ENCODE measurements at places on chromosomes 16 and 17. TPM values are rescaled to one million over a fixed set of nuclear protein-coding genes. Genes with fewer than 3 reads are reported as not detected.

DNA sequence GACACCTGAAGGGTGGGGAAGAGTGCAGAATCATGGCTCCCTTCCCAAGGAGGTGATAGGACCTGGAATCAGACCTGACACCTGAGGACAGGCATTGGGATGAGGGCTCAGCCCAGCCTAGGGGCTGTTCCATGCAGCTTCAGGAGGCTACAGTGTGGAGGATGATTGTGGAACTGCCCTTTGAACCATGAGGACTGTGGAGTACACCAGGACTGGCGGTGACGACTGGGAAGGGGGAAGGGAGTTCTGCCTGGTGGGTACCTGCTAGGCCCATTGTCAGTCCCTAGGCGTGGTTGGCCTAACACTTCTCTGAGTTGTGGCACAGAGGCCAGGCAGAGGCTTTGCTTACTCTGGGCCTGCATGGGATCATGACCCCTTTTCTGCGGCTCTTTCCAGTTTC lies 76.1 kb downstream of the MPRIP start:
- DNase-seq, result no peak

DNA sequence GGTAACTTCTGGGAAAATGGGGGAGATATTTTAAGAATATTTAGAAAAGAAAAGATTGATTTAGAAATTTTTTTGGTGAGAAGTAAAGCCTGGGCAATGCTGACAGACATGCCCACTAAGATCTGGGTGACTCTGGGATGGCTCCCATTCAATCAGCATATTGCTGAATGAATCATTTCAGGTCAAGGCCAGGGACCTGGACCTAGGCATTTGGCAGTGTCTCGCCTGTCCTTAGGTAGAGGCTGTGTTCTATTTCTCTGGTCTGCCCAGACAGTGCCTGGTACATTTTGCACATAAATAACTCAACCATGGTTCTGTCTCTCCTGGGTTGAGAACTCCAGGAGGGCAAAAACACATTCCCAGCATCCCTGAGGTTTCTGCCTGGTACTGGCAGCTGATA lies 39.9 kb downstream of the SMPD3 start:
- no peak for DNase-seq

DNA sequence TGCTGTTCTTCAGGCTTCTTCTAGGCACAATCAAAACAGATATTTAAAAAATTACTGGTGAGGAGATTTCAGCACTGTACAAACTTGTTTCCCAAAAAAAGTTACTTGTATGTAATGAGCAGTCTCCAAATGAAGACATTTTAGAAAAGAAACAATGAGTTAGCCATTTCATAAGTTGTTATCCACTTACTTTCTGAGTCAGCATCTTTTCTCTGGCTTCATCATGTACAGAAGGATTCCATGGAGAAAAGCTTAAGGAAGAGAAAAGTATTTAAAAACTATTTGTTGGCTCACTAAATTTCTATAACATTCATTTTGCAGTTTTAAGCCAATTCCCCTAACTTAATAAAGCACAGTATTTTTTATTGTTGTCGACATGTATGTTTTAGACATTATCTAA lies 10.5 kb downstream of the AKTIP start:
- no peak for DNase-seq

- no peak for DNase-seq
These were observed 48.9 kb downstream of the RABEP1 start for GRCh38 chr17:5330981-5331380.

- DNase-seq, result no peak
These were observed 2.0 kb upstream of the VEZF1 start for GRCh38 chr17:57990037-57990436.

DNA sequence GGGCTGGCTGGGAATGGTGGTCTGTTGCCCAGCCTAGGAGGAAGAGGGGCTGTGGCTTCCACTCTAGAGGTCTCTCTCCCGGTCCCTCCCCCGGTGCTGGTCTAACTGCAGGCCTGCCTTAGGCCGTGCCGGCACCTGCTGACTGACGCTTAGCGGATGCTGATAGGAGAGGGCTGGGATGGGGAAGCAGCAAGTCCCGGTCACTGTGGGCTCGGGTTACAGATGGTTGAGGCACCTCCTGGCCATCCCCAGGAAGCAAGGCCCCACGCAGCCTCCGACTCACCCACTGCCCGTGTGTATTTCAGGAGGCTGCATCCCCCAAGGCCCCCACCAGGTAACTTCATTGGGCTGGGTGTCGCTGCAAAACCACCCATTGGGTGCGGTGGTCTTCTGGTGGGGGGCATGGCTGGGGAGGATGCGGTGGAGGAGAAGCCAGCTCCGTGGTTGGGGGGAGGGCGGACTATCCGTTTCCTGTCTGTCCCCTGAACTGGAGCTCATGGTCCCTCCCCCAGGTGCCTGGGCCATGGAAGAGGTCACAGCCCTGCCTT lies 278.9 kb downstream of the SEC14L1 start:
- no peak for DNase-seq

DNA sequence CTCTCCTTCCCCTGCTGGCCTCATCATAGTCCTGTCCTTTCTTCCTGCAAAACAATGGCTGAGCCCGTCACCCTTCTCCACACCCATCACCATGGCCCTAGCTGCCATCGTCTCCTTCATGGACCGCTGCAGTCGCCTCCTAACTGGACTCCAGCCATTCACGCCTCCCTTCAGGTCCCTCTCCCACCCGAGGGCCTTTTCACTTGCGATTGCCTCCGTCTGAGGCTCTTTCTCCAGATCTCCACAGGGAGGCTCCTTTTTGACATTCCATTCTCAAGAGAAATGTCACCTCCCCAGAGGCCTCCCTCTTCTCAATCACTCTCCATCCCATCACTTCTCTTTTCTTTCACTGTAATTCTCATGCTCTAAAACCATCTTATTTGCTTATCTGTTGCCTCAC lies 23.5 kb downstream of the GSG1L start:
- DNase-seq, result no peak

DNA sequence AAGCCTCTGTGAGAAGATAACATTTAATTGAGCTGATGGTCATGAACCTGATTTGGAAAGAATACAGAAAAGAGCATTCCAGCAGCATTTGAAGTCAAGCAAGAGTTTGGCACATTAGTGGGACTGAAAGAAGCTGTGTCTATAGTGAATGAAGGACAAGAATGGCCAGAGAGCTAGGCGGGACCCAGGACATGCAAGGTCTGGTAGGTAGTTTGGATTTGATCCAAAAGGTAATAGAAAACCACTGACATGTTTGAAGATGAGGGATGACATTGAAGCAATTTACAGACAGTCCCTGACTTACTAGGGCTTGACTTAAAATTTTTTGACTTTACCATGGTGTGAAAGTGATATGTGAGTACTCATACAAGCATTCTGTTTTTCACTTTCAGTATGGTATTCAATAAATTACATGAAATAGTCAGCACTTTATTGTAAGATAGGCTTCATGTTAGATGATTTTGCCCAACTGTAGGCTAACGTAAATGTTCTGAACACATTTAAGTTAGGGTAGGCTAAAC lies 7.6 kb downstream of the CYB5B start:
- DNase-seq, result no peak

- no peak for DNase-seq
These were observed 62.3 kb downstream of the CLEC16A start for GRCh38 chr16:11006656-11007055.

DNA sequence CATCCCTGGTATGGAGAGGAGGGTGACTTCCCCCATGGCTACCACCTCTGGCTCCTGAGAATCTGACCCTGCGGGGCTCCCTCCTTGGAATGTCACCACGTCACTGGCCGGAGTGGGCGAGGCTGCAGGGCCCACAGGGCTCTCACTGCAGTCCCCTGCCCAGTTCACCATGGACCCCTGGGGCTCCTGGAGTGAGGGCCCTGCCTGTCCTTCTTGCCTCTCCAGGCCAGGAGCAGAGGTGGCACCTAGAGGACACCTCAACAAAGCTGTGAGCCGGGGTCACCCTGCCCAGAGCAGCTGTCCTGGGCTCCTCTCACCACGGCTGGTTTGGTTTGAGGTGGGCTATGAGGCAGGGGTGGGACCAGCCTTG lies 67.8 kb upstream of the GNG13 start:
- no peak for DNase-seq

DNA sequence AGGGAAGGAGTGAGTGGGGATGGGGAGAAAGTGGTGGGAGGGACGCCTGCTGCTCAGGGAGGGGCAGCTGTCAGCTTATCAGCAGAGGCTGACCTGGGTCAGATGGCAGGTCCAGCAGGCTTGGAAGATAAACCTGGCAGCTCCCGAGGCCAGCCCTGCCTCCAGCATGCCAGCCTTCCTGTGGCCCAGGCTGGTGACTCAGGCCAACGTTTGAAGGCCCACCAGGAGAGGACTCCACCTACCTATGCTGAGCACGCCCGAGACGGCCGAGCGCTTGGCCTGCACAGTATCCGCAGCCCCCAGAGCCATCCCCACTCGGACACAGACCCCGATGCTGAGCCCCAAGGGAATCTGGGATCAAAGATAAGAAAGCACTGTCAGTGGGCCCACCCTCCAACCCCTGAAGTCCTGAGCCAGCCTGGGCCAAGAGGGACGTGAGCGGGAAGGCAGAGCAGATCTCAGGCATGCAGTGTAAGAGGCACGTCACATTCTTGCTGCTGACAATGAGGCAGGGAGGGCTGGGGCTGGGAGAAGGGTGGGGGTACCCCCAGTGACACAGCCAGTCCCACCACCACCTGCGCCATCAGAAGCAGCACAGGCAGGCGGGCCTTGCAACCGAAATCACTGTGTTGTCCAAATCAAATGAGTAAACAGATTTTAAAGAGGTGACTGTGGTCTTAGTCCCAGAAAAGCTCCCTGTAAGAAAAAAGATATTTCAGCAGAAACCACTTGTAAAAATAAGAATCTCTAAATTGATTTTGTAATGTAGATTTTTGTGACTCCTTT lies 12.4 kb downstream of the SLC47A2 start:
- DNase-seq, result no peak

GRCh38 chr16:56964243-56965148 lies 2.7 kb downstream of the CETP start:
- DNase-seq, result peak; percentile 70

- no peak for DNase-seq
These were observed 211.2 kb downstream of the RBFOX3 start for GRCh38 chr17:79399610-79400144.

DNA sequence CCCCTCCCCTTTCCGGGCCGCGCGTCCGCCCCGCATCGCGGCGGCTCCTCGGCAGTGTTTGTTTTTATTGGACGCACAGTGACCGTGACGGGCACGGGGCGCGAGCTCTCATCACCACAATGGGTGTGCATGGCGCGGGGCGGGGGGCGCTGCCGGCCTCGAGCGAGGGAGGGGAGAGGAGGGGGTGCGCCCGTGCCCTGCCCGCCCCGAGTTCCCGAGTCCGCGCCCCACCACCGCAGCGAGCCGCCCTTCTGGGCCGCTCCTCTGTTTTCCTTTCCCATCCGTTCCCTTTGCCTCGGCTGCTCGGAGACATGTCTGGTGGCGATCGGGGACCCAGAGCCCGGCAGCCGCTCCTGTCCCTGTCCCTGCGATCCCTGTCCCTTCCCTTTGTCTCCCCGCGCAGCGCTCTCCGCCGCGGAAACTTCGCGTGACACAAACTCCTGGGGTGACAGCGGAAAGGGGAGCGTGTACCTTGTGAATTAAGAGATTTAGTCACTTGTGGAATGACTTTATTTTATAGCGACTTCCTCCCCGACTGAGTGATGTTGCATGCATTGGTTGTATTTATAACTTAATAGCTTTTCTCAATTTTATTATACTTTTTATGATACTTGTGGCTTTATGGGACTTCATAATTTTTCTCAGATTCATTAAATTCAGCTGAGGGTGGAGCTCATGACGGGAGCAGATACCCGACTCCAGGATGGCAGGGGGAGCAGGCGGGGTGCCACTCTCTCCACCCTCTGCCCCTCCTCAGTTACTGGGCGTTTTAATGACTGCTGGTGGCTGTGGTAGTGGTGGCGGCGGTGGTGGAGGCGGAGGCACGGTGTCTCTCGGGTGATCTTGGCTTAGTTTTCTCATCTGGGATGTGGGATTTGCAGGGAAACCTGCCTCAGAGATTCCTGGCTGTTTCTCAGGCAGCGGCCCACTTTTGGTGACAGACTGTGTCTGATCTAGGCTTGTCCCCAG lies 40.8 kb downstream of the MRM1 start:
- DNase-seq, result no peak

GRCh38 chr16:996681-997080 lies 15.1 kb downstream of the SOX8 start:
- no peak for DNase-seq

DNA sequence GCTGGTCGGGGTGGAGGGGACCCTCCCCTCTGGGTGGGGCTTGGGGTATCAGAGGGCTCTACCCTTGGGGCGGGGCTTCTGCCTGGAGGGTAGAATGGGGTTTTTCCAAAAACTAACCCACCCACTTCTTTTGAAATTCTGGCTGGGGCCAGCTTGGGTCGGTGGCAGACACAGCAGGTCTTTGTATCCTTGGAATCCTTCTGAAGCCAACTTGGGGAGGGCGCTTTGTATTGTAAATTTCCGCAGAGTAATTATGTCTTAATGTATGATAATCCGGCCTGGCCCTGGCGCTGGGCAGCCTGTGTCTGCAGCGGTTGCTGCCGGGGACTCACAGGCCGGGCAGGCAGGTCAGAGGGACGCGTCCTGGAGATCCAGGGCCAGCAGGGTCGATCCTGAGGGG lies 33.9 kb upstream of the GSE1 start:
- no peak for DNase-seq

DNA sequence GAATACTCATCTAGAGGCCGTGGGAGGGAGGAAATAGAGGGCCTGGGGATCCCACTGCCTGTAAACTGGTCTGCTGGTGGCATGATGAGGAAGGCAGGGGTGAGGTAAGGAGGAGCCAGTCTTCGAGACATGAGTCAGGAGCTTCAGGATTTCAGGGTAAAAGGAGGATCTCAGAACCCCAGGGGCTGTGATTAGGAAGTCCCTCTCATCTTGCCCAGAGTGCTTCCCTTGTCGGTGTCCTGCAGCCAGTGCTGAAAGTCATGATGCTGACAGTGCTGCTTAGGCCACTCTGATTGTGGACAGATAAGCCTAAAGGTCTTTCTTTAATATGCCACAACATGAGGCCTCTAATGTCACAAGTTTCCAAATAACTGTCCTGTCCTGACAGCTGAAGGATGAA lies 29.6 kb downstream of the COG4 start:
- no peak for DNase-seq

DNA sequence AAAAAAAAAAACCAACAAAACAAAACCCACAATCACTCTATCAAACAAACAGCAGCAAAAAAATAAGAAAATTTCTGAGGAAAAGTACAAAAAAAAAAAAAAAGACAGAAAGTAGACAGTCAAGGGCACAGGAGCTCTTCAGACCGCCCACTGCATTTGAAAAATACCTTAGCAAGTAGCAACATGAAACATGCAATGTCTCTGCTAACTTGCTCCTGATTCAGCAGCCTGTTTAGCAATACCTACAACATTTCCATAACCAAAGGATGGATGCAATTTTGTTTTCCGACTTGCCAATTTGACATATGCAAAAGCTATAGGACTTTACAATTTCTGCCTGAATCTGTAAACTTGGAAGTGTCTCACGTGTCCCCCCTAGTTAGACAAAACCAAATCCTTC lies 57.4 kb downstream of the SYNRG start:
- DNase-seq, result no peak

GRCh38 chr16:7887316-7887715 lies 554.7 kb downstream of the RBFOX1 start:
- DNase-seq, result no peak

- DNase-seq, result no peak
These were observed 11.1 kb downstream of the TSPOAP1 start for GRCh38 chr17:58317421-58318064.

GRCh38 chr16:17303101-17303500 lies 167.7 kb downstream of the XYLT1 start:
- DNase-seq, result no peak

RNF222 gene
- 0.07 TPM for polyA plus RNA-seq

SEPTIN12 gene
- polyA plus RNA-seq, result 0.57 TPM

C16orf95 gene
- 5.6 TPM for polyA plus RNA-seq

KRT15 gene
- polyA plus RNA-seq, result 1.8 TPM

NPIPB9 gene
- 4.5 TPM for polyA plus RNA-seq
